ENCODE measurements at places on chromosomes 5 and 9.

DNA sequence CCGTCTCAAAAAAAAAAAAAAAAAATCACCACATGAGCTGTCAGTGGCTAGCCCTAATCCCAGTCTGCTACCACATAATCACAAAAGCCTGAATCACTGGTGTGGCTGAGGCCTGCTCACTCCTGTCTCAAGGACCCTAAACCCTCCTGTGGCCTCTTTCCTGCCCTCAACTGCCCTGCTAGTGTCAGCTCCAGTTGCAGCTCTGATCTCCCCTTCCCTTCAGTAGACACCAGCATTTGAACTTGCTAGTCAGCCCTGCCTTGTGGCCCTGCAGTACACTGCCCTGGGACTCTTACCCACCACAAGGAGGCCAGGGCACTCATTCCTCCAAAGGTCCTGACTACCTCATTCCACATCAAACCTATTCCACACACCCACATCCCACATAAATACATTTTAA lies 9.5 kb upstream of the P4HA2 start:
- no peak for DNase-seq

GRCh38 chr5:126139086-126139485 lies 284.1 kb upstream of the GRAMD2B start:
- DNase-seq: no peak

DNA sequence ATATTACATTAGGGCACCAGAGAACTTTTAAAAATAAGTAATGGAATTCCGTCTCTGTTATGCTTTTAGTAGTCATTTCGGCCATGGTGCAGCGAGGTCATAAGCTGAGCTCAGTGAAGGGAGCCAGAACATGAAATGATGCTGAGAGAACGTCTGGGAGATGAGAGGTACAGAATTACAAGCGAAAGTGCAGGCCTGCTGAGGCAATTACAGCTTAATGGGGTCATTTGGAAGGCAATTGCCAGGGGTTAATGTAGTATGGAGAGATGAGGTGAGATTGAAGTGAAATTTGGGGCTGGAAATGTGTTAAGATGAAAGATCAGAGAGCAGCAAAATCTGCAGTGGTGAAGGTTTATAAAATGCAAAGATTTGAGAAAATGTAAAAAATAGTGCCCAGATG lies 96.5 kb downstream of the PBX3 start:
- no peak for DNase-seq

DNA sequence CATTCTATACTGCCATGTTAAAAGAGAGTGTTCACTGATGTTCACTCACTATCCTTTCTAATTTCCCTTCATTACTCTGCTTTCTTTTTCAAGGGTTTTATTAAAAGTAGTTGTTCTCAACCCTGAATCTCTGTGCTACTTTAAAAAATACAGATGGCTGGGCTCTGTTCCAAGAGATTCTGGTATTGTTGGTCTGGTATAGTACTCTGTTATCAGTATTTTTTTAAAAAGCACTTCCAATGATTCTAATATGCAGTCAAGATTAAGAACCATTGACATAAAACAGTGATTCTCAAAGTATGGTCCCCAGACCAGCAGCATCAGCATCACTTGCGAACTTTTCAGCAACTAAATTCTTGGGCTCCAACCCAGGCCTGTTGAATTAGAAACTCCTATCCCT lies 77.0 kb upstream of the STARD4 start:
- DNase-seq: no peak

All from activated CD4-positive, alpha-beta T cell treated with anti-CD3 and anti-CD28 coated beads, Interleukin-10, Interleukin-2, amounts not matched to agents 100 ng/mL and 50 ng/mL, durations not matched to agents 16 hours and 8 hours (primary cell).